SHP77 (cell line): ENCODE measurements at places on chromosomes 5 and 9.

- no peak for DNase-seq
These were observed 141.1 kb downstream of the MELK start for GRCh38 chr9:36713515-36714490.

GRCh38 chr5:39209924-39210323 lies 9.4 kb downstream of the FYB1 start:
- no peak for DNase-seq

GRCh38 chr5:2892466-2893000 lies 141.1 kb upstream of the IRX2 start:
- no peak for DNase-seq

GRCh38 chr5:167128581-167128980 lies 1162.9 kb upstream of the WWC1 start:
- DNase-seq = no peak

GRCh38 chr9:23826120-23826629 lies at the start of gene ELAVL2:
TSS of gene ELAVL2 (minus strand) at chr9:23826240. CDS start at chr9:23762234, 64,006 bp downstream.
- DNase-seq = peak; percentile 95

DNA sequence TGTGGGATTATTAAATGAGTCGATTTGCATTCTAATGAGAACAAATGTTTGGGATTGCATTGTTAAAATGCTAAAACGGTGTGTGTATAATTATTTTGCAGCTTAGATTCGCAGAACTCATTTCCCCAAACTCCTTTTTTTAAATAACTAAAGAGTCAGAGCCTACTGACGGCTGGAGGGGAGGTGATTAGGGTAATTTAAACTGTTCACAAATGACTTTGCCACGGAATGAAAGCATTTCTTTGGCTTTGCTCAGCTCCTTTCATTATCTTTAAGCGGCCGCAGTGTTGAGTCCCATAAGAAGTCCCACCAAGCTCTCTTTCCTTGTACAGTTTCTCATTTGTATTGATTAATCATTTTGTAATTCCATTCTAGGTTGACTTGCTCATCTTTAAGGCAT lies 1632.8 kb downstream of the MAT2B start:
- DNase-seq = no peak

GRCh38 chr5:135833961-135834638 lies 363 bp upstream of the SLC25A48 start:
- no peak for DNase-seq

- DNase-seq = no peak
These were observed 21.9 kb downstream of the TTC1 start for GRCh38 chr5:160030631-160031377.

- DNase-seq = no peak
These were observed 17.6 kb downstream of the CD180 start for GRCh38 chr5:67178966-67179365.

DNA sequence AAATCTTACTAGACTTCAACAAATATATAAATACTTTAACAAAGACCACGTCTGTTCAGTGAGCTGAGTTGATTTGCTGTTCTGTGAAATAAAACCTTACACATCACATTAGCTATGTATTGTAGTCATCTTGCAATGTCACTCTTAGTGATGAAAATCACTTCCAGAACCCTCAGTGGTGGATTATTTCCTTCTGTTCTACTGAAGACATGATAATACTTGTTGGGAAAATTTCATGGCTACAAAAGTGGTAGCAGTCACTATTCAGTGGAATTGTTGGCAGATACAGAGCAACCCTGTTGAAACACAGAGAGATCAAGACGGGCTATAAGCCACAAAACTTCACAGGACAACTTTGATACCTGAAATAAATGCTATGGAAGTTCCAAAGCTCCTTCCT lies 26.7 kb upstream of the FAM169A start:
- no peak for DNase-seq

DNA sequence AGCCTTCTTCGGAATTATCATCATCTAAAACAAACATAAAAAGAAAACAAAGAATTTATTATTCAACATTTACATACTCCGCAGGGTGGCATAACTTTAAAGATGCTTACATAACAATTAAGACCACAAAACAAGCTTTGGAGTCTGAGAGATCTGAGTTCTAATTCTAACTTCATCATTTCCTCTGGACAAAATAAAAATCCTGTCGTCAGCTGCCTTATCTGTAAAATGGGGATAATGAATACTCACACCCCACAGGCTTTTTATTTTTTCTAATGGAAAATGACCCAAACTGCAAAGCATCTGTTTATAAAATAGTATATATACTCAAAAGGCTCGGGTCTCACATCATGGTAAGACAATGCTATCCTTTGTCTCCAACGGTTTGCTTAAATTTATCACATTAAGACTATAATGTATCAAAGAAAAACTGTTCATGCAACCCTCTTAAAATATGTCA lies 4.3 kb downstream of the ARRDC3 start:
- no peak for DNase-seq

DNA sequence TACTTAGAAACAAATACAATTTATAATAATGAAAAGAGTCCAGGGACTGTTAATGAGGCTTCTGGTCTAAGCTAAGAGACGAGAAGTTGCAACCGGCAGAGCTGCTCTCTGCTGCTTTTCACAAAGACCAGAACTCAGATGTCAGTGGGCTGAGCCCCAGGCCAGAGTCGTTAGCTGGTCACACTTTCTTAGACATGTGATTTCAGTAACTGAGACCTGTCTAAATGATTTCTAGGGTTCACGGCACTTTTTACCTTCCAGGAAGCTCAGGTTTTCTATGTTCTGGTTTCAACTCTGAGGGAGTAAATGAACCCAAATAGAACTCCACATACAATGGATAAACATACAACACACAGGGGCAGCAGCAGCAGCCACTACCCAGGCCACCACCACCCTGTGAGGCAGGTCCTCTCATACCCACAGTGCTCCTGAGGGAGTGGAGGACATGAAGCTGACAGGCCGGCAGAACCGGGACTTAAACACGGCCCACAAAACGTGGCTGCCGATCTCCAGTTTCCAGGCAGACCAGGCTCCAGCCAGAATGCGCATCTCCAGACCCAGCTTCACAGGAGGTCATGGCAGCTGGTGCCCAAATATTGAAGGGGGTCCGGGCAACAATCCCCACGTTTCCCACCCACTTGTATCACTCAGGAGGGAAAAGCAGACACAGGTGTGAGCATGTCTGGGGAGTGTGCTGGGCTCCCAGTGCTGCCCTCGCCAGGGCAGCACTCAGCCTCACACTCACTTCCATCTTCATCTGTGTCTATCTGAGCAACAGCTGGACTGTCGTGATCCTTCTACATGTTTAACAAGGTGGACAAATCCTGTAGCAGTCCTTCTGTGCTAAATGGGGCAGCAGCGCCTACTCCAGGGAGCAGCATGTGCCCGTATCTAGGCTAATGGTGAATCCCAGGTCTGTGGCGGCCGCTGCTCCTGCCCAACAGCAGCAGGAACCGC lies 38.8 kb downstream of the IARS1 start:
- no peak for DNase-seq

- DNase-seq = no peak
These were observed 368 bp downstream of the SURF1 start for GRCh38 chr9:133355881-133356357.

GRCh38 chr9:3699883-3700282 lies 174.1 kb upstream of the RFX3 start:
- no peak for DNase-seq

- no peak for DNase-seq
These were observed 10.4 kb upstream of the APTX start for GRCh38 chr9:33011831-33012230.

- DNase-seq = no peak
These were observed 18.3 kb downstream of the CDK5RAP2 start for GRCh38 chr9:120561709-120562108.

- no peak for DNase-seq
These were observed 33.0 kb downstream of the LMNB1 start for GRCh38 chr5:126809916-126810315.

DNA sequence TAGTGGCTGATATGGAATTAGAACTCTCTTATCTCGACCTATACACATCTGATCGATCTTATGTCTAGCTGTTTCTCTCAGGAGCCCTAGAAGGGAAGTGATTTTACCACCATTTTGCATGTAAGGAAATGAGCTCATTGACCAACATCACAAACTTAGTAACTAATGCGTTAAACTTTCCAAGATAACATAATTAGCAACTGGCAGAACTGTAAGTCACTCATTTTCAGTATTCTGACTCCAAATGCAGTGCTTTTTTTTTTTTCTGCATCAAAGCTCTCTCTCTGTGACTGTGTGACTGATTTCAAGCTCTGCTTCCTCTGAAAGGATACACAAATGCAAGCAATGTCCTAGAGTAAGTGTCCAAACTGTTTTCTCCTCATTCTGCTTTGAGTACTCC lies 68.1 kb upstream of the FBXL7 start:
- no peak for DNase-seq

DNA sequence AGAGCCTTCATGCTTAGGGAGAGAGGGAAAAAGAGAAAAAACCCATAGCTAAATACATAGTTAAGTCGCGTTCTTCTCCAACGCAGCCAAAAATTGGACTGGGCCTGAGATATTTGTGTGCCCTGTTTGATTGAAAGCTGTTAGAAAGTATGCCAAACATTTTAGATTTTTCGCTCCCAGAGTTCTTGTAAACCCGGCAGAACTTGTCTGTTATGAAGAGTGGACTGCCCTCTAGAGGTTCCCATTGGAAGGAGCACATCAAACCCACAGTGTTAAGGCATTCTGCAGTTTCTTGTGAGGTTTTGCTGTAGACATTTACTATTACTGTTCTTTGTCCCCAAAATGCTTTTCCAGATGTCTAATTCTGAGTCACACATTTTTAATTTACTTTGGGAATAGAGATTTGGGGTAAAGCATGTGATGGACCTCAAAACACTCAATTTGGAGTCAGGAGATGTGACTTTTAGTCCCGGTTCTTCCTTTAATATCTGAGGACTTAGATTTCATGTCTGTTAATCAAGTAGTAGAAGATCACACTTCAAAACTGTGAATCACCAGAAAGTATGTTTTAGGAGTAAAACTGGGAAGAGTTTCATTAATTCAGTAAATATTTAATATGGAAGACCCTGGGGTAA lies 96.6 kb downstream of the PCSK1 start:
- peak; percentile 61 for DNase-seq

DNA sequence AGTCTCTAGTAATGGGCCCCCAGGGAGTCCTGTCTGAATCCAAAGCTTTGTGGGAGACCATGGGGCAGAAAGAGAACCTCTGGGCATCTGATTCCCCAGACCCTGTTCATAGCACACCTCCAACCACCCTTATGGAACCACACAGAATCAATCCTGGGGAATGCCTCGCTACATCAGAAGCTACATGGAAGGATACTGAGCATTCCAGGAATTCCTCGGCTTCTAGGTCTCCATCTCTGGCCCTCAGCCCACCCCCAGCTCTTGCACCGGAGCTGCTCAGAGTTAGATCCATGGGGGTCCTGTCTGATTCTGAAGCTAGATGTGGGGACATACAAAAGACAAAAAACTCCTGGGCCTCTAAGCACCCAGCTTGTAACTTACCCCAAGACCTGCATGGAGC lies 28.4 kb downstream of the VCP start:
- DNase-seq = no peak

GRCh38 chr5:91361055-91361701 lies 21.9 kb downstream of the ARRDC3 start:
- DNase-seq = no peak

DNA sequence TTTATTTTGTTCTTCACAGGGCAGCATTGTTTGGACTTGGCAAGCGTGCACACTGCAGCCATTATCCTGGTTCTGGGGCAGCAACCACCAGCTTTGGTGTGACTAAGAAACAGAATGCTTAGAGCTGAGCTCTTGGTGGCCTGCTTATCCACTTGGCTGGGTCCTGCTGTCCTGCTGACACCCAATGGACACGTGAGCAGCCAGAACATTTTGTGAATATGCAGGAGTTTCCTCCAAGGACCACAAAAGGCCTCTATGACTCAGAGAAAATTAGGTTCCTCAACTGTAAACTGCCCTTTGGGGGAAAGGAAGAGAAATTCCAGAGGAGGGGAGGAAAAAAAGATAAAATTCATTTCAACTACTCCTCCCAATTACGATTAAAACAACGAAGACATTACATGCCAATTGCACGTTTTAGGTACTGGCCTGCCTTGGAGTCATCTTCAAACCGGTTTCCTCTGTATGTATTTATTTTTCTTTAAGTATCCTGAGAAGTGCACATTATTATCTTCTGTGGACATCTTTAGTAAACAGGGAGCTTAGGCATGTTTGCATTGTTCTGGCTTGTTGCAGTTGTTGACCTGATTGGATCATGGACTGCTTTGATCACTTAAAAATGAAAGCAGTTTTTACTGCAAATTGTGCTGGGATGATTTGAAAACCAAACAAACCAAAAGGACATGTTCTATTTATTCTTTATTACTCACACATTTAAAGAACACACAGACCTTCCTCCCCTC lies 82.3 kb upstream of the TLE4 start:
- no peak for DNase-seq

GRCh38 chr5:79973996-79974395 lies 17.1 kb downstream of the MTX3 start:
- DNase-seq = no peak

GRCh38 chr9:124742940-124743339 lies 28.2 kb downstream of the NR6A1 start:
- no peak for DNase-seq
